ENCODE measurements at places on chromosomes 2 and 18. TPM values are rescaled to one million over a fixed set of nuclear protein-coding genes. Genes with fewer than 3 reads are reported as not detected.

DNA sequence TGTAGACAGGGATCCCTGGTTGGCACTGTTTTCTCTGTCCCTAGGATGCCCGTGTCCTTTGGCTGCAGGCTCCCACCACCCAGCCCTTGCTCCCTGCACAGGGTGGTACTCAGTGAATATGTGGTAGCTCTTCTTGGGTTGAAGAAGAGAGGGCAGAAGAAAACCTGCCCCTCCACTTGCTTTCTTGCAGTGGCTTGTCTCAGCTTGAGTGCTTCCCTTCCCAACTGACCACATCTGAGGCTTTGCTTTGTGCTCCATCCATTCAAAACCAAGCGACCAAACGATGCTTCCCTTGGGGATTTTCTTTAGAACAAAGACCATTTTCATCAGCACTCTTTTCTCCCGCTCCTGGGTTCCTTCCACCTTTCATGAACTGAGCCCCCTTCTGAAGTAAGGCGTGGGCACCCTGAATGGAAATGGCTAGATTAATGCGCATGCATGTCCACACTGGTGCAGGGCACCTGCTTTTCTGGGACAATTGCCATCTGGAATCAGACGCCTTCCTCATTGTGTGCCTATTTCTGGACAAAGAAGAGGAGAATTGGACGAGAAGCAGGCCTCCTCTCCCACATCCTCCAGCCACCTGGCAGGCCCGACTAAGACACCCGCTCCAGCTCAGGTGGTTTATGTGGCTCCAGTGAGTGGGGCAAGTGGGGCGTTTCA, 59.1 kb downstream of the ARL4C start:
- DNase-seq: no peak

- DNase-seq: no peak
Observed at GRCh38 chr2:201441409-201441808, 9.8 kb downstream of the TRAK2 start.

GRCh38 chr2:231600619-231601355, 8.1 kb downstream of the TEX44 start:
- DNase-seq: no peak

DNA sequence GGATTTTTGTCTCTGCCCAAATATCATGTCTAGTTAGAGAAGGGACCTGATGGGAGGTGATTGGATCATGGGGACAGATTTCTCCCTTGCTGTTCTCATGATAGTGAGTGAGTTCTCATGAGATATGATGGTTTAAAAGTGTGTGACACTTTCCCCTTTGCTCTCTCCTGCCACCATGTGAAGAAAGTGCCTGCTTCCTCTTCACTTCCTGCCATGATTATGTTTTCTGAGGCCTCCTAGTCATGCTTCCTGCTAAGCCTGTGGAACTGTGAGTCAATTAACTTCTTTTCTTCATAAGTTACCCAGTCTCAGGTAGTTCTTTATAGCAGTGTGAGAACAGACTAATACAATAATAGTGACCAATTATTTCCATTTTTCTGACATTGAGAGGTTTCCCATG, 167.3 kb upstream of the CYRIA start:
- DNase-seq: no peak

GRCh38 chr2:158184556-158185343, 83.1 kb downstream of the UPP2 start:
- DNase-seq: no peak

GRCh38 chr2:160061944-160062291, 497 bp downstream of the PLA2R1 start:
- no peak for DNase-seq

DNA sequence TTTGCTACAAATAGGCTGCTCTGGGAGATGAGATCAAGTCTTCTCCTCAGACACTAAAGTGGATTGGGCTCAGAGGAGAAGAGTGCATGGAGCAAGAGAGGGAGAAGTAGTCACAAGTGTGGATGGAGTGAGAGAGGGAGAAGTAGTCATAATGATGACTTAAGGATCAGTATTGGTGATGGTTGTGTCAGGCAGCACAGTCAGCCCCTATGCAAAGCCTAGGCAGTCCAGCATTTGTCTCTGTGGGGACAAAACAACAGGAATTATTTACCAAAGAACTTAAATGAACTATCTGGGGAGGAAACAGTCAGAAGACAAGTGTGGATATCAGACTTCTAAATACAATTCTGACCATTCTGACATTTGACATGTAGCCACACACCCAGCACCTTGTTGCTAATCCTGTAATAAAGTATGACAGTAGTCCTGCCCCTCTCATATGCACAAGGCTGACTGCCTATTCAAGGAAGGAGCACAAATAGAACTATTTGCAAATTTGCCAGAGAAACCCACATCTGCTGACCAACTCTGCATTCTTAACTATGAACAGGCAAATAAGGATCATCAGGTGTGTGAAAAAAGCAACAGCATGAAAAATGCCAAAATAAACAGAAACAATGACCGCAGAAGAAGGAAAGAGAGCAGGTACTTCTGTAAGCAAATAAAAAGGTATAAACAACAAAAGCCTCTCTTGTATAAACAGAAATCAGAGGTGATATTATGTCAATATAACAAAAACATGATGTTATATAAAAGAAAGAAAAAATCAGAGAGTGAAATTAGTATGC, 1597.9 kb upstream of the ACVR2A start:
- DNase-seq: no peak

DNA sequence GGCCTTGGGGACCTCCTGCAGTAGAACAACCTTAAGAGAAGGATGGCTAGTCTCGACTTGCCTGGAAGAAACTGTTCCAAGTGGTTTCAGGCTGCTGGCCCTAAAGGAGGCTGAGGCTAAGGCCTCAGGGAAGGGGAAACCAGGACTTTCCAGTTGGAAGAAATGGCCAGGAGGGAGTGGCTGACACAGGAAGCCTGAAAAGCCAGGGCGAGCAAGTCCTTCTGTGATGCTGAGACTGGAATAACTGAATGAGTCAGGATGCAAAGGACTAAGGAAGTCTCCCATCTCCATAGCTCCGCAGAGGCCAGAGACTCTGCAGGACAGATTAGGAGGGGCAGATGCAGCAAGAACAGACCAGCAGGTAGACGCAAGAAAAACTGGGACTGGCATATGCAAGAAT, 7.4 kb downstream of the HTRA2 start:
- DNase-seq: no peak

DNA sequence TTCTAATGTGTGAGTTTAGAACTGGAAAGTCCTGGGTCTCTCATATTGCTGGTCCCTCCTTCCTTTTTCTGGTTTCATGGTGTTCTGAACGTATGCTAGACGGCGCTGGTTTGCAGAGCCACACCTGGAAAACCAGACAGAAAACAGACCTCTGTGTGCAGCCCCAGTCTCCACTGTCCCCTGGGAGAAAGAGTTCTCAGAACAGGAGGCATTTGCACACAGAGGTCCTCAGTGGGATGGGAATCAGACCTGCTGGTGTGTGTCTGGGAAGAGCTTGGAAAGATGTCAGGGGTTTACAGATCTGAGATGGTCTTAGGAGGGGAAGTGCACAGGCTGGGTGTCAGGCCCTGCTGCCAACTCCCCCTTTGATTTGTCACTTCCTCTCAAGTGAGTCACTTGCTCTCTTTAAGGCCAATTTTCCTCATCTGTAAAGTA, 14.9 kb upstream of the MBP start:
- DNase-seq: no peak

DNA sequence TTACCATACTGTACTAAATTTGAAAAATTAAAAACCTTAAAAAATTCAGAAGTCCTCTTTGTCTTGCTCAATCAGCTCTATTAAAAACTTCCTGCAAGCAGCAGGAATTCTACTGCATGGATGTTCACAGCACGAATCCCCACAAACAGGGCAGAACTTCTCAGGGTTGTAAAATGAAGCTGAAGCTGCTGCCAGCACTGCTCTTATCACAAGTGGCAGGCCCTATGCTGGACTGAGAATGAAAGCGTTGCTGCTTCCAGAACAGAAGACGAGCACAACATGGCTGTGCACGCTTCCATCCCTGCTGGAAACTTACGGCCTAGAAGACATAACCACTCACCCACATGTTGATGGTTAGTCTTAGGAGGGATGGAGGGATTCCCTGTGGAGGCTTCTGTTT, 134.0 kb downstream of the RAB3GAP1 start:
- peak; percentile 55 for DNase-seq

DNA sequence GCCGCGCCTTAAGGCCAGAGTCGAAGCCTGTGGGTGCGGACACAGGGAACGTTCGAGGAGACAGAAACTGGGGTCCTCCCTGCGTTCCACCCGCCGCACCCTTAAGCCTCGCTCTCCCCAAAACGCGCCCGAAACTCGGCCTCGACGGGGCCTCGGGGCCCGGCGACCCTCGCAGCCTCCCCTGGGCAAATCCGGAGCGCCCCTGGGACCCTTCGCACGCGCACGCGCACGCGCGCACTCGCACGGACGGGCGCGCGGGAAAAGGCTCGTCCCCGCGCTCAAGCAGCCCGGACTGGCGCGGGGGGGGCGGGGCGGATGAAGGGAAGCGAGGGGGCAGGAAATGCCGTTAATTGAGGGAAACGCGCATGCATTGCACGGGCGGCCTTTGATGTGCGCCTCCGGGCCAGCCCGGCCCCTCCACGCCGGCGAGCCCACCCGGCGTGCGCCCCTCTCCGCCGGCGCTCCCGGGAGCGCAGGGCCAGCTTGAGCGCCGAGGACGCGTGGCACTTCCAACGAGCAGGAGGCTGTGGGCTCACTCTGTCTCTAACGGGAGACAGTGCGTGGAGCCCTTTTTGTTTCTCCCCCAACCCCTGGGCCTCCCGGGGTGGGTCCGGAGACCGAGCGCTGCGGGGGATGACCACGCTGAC, 5.4 kb upstream of the SALL3 start:
- DNase-seq: no peak

DNA sequence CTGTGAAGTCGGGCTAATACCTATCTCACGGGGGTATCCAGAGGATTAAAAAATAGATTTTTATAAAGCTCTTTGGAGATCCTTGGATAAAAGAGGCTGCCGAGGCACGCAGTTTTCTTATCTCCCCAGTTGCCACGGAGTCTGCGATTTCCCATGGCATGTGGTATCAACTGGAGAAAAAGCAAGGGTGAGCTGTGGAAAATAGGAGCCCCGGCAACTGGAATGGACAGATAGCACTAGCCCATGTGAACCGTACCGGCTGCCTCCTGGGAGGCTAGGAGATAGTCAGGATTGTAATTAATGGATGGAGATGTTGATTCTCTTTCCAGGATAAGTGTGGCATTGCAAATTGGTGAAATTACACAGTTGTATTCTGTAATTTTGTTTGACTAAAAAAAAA, 407.6 kb upstream of the KCNH7 start:
- DNase-seq: no peak

DNA sequence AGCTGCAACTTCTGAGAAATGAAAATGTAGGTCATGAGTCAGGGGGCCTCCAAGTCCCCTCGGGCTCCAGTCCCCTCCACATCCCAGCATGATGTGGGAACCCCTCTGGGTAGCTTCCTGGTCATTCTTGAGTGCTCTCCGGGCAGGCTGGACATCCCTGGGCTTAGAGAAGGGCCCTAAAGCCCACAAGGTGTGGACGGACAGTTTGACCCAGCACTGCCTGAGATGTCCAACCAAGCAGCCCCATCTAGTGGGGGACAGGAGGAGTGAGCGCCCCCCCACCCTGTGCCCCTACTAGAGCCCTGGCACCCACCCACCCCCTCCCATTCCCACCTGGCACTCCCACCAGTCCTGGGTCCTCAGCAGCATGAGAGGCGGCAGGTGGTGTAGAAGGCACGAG, 46.0 kb downstream of the CYP27C1 start:
- peak; percentile 66 for DNase-seq

- DNase-seq: peak; percentile 51
Observed at GRCh38 chr2:67880291-67880761, 182.5 kb downstream of the C1D start.

- no peak for DNase-seq
Observed at GRCh38 chr2:118115761-118116160, 27.5 kb downstream of the INSIG2 start.

- peak; percentile 24 for DNase-seq
Observed at GRCh38 chr2:199659207-199659606, 191.8 kb downstream of the FTCDNL1 start.

Gene TCF23
- total RNA-seq: not detected

Gene ABCG8
- not detected for total RNA-seq

Gene CD8B
- not detected for total RNA-seq

Gene C2orf92
- 2.6 TPM for total RNA-seq

Gene RNF125
- total RNA-seq: under 0.01 TPM

All from fibroblast of villous mesenchyme (primary cell).